Epithelial cell of esophagus (primary cell): ENCODE measurements at places on chromosomes 5 and 9.
A peak's percentile ranks its signal among the peaks of the same experiment; 100 is the strongest.

GRCh38 chr9:104074876-104075275 is 19.2 kb upstream of the SMC2 start:
- DNase-seq: peak; percentile 45

- no peak for DNase-seq
These were observed 478.6 kb downstream of the CCDC171 start for GRCh38 chr9:16031486-16031885.

DNA sequence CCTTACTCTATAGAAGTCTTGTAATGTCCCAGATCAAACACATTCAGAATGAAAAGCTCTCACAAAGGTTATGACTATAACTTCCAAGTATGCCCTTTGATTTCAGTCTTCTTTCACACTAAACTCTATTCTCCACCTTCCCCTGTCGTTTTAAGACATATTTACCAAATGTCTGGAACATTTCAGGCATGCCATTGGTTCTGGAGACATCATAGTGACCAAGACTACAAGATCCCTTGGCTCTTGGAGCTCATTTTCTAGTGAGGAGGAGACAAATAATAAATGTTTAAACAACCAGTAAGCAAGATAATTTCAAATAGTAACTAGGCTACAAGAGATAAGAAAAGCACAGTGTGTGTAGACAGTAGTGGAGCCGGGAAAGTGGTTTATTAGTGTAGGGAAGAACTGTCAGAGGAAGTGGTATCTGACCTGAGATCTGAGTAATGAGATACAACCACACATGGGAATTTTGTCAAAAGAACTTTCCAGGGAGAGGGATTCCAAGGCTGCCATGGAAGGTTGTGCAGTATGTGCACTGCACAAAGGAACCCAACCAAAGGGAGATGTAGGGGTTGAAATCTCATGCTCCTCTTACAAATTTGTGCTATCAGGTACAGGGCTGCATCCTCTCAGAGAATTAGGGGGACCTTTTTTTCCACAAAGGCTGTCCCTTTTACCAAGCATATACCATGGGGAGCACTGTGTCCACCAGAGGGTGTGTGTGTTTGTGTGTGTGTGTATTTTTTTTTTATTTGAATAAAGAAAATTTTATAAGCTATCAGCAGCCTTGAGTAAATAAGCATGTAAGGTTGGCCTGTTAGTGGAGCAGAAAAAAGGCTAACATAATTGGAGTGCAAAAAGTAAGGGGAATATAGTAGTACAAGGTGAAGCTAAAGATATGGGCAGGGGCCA is 1279.1 kb upstream of the WWC1 start:
- no peak for DNase-seq

GRCh38 chr5:78648359-78649210 is at the start of gene LHFPL2:
TSS of gene LHFPL2 (minus strand) at chr5:78648772. CDS start at chr5:78510213, 138,559 bp downstream.
- DNase-seq: peak; percentile 61
